ENCODE measurements at places on chromosomes 5 and 9.

DNA sequence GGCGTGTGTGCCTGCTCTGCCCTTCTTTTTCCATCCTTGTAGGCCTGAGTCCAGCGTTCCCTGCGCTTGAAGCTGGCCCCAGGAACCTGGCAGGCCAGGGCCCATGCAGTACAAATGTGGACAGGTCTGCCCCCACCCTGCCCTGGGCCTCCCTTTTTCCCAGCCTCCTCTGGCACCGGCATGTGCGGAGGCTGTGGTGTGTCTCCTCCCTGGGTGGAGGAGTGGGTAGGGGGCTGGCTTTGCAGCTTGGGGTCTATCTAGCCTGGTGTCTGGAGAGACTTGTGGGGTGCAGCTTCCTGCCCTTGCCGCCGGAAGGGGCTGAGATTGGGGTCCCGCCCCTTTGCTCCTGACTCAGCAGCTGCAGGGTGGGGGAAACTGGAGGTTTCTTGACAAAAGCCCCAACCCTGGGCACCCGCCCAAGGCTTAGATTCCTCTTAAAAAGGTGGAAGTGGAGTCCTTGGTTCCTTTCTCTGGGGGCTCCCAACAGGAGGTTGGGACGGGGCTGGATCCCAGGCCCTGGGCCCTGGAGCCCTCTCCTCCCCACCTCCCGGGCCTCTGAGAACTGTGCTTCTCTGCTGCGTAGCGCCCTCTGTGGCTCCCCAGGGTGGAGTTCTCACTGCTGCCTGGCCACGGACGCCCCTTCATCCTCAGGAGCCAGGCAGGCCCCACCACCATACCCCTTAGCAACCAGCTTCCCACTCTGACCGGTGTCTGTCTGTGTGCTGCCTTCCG lies 18.0 kb downstream of the RXRA start:
- DNase-seq = no peak

DNA sequence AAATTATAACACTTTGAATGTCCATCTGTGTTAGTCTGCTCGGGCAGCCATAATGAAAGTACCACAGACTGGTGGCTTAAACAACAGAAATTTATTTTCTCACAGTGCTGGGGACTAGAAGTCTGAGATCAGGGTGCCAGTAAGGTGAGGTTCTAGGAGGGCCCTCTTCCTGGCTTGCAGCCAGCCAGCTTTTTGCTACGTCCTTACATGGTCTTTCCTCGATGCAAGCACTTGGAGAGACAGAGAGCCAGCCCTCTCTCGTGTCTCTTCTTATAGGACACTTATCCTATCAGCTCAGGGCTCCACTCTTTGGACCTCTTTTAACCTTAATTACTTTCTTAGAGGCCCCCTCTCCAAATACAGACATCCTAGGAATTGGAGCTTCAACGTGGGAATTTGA lies 351.8 kb downstream of the SPOCK1 start:
- no peak for DNase-seq

GRCh38 chr5:76385540-76385939 lies 17.5 kb upstream of the IQGAP2 start:
- no peak for DNase-seq

DNA sequence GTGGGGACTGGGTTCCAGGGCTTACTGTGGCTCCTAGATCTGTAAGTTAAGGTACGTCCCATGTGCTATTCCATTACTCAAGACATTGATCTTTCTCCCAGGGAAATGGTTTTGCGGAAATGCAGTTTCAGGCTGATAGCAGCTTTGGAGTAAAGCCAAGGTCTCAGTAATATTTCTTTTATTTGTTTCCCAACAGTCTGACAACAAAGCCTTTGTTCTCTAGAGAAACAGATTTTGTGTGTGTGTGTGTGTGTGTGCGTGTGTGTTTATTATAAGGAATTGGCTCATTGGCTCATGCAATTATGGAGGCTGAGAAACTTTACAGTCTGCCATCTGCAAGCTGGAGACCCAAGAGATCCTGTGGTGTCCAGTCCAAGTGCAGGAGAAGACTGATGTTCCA lies 12.1 kb upstream of the POC5 start:
- DNase-seq = no peak

DNA sequence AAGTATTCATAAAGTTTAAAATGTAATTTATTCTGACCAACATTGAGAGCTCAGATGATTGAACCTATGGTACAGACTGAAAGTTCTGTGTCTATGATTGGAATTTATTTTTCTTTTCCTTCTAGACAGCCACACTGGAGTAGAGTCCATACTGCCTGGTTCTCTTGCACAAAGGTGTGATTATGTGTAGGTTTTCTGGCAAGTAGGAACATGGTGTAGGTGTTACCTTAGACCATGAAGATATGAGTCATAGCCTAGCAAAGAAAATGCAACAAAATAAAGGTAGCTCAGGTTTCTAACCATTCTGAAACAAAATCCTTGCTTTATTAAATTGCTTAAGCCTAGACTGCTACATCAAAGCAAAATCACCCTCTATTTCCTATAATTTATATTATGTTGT lies 143.4 kb downstream of the CDH12 start:
- no peak for DNase-seq

DNA sequence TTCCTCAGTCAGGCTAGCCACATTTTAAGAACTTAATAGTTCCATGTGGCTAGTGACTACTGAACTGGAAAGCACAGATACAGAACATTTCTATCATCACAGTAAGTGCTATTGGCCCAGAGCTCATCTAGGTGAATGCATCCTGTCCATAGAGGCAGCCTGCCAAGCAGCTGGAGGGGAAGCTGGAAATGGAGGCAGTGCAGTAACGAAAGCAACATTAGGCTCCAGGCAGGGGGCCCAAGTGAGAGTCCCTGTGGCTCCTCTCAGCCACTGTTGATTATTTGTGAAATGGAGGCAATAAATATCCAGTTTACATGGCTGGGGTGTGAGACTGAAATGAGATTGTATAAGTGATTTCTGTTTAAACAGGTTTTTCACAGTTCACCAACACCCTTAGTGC lies 227.2 kb upstream of the KLF9 start:
- DNase-seq = no peak

- DNase-seq = no peak
Observed at GRCh38 chr5:120874081-120874862, 410.2 kb downstream of the PRR16 start.

DNA sequence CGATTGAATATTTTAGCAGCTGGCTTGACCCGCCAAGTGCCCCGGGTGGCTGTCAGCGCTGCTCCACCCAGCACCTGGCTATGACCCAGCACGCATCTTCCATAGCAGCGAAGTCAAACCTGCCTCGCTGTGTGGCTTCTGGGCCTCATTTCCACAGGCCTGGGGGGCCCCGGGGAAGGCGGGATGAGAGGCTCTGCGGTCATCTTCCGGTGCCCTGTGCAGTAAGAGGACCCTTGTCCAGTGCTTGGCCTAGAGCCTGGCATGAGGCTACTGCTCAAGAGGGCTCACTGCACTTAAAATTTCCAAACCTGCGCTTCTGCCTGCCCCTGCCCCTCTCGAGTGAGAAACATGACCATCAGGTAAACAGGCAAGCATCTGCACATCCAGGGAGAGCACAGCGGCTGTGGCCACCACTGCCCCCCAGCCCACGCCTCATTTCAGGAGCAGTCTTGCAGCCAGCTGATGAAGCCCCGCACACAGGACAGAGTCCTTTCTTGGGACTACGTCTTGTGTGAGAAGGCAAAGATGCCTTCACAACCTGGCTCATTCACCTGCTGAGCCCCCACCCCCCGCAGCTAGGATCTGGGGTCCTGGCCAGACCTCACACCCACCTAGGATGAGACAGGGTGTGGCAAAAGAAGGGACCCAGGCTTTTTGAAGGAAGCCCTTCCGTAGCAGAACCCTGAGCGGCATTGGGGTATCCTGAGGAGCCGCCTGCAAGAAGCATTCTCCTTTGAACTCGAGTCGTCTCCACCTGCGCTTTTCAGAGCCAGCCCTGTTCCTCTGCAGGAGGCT lies 69.5 kb upstream of the UNC5A start:
- DNase-seq = no peak

DNA sequence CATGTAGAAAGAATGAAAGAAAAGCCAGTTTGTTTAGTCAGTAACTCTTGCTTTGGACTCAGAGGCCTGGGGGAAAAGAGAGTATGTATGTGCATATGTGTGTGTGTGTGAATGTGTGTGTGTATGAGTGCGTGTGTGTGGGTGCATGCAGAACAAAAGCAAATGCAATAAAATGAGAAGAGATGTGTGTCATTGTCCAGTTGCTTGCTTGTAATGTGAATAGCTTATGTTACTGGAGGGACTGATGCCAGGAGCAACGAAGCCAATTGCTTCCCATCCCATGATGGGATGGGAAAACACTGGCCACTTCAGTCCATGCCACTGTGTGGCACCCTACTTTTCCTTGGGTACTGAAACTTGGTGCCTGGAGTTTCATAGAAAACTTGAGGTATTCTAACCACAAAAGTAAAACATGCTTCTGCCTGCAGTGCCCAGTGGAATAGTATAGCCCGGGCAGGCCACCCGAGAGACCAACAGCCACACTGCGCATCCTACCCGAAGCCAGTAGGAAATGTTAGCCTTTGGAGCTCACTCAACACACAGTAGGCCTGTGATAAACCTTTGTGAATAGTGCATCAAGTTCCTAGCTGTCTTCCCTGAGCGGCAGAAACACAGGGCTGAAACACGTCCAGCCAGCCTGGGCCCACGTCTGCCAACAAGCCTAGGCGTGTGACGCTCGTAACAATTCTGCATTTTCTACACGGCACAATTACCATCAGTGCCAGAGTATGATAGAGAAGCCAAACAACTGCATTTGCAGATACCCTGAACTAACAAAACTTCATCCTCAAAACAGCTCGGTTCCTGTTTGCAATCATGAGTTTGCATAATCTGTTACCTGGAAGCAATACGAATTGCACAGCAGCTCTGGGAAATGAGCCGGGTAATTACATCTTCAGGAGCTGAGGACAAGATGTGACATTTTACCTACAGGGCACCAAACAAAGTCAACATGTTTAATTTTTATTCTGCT lies 198.1 kb downstream of the SYK start:
- no peak for DNase-seq

DNA sequence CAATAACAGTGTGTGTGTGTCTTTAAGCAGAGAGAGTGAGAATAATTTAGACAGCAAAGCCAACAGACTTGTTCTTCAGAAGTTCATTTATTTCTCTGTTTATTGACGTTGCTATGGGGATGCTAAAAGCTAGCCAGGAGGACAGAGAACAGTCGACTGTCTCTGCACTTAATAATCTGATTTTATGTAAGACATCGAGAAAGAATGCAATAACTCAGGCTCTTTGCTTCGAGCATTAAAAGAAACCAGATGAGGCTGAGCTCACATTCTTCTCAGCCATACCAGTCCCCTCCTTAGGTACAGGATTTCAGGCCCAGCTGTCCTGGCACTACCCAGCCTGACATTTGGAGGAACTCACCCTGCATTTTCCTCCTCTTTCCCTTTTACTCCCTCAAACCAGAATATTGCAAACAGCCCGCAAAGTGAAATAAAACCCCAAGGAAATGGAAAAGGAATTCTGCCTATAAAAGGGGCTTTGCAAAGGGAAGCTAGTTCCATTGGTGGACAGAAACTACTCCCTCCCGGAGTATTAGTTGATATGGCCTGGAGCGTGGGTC lies 44.5 kb upstream of the DPYSL3 start:
- DNase-seq = no peak

DNA sequence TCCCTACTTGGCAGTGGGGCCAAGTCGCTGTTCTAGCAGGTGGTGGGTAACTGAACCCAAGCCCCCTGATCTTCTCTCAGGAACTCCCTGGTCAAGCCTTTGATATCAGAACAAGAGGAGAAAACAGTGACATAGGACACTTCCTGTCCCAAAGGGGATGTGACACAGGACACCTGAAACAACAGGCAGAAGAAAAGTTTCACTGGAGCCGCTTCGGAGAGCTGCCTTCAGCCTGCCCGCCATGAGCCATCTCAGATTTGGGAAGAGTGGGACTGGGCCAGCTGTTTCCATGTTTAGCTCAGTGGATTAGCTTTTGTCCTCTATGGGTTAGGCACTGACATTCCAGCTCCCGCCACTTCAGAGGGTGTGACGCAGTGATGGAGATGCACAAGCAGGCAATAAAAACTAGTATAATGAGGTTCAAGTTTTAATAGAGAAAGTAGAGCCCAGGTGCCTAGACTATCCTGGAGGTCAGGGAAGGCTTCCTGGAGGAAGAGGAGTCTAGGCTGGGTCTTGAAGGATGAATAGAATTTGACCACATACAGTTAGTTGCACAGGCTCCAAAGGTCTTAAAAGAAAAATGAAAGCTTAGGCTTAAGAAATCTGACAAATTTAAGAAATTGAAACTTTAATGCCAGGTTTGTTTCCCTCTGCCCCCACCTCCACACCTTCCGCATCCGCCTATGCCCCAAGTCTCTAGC lies 104.1 kb upstream of the SPRY4 start:
- DNase-seq = no peak

- DNase-seq = no peak
Observed at GRCh38 chr5:142671266-142671665, 14.6 kb downstream of the FGF1 start.

DNA sequence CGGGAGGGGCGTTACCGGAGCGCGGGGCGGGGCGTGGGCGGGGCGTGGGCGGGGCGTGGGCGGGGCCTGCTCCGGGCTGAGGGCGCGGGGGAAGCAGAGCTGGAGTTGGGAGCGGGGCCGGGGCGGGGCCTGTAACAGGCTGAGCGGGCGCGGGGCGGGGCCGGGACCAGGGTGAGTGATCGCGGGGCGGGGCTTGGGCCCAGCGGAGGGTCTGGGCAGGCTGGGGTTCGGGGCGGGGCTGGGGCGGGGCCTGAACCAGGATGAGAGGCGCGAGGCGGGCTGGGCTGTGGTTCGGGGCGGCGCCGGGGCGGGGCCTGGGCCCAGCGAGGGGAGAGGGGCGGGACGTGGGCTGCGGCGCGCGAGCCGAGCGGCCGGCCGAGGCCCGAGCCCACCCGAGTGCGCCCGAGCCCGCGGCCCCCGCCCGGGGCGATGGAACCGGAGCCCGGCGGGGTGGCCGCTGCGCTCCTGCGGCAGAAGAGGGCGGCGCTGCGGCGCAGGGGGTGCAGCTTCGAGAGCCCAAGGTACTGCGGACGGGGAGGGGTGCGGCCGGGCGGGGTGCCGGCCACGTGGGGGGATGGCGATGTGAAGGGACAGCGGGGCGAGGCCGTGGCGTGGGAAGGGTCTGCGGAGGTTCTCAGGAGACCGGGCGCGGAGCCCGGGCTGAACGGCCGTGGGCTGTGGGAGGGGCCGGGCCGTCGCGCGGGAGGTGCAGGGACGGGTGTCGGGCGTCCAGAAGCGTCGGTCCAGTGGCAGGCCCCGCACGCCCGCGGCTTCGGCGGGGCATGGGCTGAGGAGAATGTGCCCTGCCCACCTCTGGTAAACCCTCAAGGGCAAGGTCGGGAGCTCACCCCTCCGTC lies 39.5 kb upstream of the GARNL3 start:
- DNase-seq = no peak

- DNase-seq = no peak
Observed at GRCh38 chr5:139694556-139695177, 46.5 kb downstream of the CXXC5 start.

DNA sequence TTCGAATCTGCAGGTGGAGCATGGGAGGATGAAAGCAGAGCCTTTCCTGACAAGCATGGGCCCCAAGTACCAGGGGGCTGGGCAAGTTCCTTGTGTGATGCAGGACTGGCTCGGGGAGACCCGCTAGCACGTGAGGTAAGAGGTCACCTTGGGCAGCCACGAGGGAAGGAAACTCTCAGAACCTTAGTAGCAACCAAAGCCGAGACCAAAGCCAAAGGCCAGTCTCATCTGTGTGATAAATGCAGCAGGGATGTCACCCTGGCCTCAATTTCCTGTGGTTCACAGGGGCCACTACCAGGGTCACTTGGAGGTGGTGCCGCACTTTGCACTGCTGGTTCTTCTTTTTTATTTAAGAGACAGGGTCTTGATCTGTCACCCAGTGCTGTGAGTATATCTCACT lies 39.5 kb downstream of the PRRT1B start:
- no peak for DNase-seq

All from kidney epithelial cell (primary cell).